HFF-Myc (cell line): ENCODE measurements at places on chromosomes 7 and 10.

DNA sequence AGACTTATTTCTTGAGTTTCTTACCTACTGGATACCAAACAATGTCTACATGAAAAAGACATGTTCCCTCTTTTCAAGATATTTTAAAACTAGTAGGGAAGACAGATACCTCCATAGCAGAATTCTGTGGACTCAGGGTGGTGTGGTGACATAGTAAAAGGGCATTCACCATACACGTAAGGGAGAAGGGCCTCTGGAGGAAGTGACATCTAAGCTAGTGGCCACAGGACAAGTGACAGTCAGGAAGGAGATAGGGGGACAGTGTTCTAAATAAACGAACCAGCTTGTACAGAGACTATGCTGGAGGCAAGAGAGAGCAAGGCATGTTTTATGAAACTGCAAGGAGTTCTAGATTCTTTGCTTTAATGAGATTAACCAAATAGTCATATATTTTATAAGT lies 321.7 kb upstream of the LRGUK start:
- DNase-seq: no peak

DNA sequence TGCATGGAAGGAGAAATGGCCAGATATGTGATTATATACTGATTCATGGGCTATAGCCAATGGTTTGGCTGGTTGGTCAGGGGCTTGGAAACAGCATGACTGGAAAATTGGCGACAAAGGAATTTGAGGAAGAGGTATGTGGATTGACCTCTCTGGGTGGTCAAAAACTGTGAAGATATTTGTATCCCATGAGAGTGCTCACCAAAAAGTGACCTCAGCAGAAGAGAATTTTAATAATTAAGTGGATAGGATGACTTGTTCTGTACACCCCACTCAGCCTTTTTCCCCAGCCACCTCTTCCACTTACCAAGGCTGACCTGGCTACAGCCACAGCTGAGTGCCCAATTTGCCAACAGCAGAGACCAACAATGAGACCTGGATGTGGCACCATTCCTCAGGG lies 146.7 kb downstream of the GPR37 start:
- no peak for DNase-seq

GRCh38 chr10:89173075-89173474 lies 34.0 kb downstream of the CH25H start:
- DNase-seq: no peak

DNA sequence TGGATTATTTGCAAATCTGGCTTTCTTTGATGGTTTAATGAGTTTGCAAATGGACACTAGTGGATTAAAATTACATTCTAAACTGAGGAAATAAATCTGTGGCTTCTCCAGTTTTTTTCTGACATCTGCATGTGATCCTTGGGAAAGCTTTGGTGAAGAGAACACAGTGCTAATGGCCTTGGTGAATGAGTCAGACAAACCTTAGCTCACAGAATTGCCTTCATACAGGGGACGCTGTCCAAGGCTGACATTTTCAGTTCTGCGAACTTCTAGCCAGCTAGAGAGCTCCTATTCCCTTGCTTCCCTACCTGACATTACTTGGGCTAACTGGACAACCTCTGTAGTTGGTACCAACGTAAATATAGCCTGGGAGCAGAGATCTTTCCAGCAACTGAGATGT lies 21.2 kb downstream of the BMPER start:
- no peak for DNase-seq

- no peak for DNase-seq
Measured at GRCh38 chr10:69295027-69295636, 16.8 kb downstream of the HK1 start.

DNA sequence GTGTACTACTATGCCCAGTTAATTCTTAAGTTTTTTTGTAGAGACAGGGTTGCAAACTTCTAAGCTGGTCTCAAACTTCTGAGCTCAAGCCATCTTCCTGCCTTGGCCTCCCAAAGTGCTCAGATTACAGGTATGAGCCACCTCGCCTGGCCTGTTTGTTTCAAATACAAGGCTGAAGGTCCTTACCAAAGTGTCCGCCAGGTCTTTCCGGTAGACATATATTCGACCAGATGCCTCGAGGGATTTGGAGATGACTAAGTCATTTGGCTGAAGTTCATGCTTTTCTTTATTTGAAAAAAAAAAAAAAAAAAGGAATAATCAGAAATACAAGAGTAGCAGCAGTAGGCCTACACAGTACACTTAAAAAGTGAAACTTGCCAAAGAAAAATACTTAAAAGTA lies 204.5 kb upstream of the CDCA7L start:
- DNase-seq: no peak

DNA sequence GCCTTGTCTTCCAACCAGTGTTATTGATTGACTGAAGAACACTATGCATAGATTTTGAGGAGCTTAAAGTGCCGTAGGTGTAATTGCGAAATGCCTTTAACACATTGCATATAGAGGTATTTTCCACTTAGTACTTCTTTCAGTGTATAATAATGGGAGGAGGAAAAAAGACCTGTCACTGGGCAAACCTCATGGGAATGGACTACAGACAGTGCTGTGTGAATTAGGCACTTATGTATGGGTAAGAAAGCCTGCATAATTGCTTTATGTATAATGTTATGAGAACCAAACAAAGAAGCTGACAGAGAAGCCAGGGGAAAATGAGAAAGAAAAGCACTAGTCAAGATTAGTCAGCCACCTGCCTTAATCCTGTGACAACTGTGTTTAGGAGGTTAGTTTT lies 12.4 kb upstream of the SCRN1 start:
- DNase-seq: no peak

- no peak for DNase-seq
Measured at GRCh38 chr7:130409067-130409711, 28.9 kb downstream of the CPA1 start.

- DNase-seq: peak; percentile 48
Measured at GRCh38 chr10:97596101-97597082, 6.9 kb downstream of the C10orf62 start.

DNA sequence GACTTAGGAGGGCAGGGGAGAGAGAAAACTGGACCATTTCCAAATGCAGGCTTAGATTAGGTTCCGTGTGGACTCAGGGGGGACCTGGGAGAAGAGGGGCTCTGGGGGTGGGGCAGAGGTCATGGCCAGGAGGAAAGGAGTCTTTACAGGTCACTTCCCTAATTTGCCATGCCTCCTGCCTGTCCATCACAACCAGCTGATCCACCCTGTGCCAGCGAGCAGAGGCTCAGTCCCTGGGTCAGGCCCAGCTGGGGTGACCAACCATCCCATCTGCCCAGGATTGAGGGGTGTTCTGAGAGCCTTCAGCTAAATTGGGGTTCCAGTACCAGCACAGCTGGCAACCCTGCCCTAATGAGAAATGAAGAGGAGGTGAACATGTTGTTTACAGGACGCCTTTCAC lies 84.6 kb upstream of the CACUL1 start:
- DNase-seq: no peak
